AG04449 (cell line): ENCODE measurements at places on chromosomes 5 and 9.

- no peak for DNase-seq
These were observed 35.8 kb upstream of the AFAP1L1 start for GRCh38 chr5:149235841-149236240.

GRCh38 chr5:99033014-99033900, 104.5 kb upstream of the CHD1 start:
- no peak for DNase-seq

GRCh38 chr9:82254646-82255367, 266.2 kb downstream of the SPATA31D1 start:
- peak; percentile 12 for DNase-seq

- DNase-seq: no peak
These were observed 10.4 kb upstream of the SLC34A1 start for GRCh38 chr5:177373806-177374205.

DNA sequence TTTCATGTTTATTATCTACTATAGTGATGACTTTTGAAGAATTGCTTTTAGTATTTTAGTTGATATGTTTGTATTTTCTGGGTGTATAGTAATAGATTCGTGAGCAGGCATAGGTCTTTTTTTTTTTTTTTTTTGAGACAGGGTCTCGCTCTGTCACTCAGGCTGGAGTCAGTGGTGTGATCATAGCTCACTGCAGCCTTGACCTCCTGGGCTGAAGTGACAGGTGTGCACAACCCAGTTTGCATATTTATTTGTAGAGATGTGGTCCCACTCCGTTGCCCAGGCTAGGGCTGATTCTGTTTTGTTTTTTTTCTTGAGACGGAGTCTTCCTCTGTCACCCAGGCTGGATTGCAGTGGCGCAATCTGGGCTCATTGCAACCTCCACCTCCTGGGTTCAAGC, 11.9 kb downstream of the ERBIN start:
- no peak for DNase-seq

GRCh38 chr5:32017692-32018367, 156.3 kb downstream of the GOLPH3 start:
- DNase-seq: no peak
